ENCODE measurements at places on chromosomes 6 and 20.

GRCh38 chr6:166596776-166597507 lies 10.5 kb upstream of the RAMACL start:
- no peak for DNase-seq

- DNase-seq: no peak
These were observed 18.4 kb downstream of the TTK start for GRCh38 chr6:80022803-80023202.

DNA sequence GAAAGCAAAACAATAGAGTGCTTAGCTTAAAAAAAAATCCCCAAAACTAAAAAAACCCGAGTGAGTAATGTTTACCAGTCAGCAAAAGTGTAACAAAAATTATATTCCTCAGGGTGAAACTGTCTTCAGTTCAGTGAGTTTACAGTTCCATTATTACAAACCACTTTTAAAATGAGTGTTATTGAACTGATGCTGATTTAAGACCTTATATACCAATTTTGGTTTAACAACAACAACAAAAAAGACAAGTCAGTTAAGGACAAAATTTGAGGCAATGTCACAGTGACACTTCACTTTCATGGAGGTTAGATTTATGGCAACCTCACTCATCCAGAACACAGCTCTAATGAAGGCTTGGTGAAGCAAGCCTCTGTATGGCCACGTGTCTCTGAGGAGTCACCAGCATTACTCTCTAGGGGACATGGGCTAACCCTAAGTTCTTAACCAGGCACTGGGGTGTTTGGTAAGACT lies 630.8 kb downstream of the PHF3 start:
- no peak for DNase-seq

DNA sequence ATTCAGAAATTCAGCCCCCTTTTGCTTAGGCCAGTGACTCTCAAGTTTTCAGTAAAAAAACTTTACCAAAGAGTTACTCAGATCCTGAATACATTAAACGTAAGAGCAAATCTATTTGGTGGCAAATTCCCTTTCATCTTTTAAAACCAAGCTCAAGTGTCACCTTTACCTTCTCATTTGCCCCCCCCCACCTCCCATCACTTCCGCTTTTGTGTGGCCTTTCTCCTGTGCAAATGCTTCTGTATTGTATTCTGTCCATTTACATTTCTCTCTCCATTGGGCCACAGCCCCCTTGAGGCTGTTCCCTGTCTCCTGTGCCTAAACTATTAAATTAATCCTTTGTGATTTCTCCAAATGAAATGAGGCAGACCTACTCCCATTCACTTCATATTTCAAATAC lies 1.9 kb downstream of the NOL7 start:
- no peak for DNase-seq

DNA sequence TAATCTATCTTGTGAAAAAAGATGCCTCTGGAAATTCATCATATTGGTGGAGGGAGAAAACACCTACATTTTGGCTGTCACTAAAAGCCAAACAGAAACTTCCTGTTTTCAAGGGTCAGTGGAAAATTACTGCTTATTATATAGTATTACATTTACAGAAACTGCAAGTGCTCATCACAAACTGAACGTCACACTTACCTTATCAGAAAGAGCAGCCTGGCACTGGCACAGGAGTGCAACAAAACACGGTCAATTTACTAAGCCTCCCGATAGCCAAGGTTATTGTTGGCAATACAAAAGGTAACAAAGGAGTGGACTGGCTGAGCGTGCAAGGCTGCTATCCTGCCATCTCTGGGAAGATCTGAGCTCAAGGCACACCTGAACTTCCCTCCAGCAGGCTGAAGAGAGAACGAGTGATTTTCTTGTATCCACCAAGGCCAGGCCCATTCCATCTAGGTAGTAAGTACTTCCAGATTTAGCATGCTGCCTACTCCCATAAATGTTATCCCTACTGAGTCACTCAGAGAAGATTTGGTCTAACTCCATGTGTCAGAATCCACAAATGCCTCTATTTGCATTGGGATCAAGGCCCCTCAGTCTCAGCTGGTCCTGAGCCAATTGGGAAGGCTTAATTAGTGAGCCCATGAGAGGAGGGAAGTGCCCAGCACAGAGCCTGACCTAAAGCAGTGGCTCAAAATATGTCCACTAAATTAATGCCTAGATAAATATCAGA lies 399.8 kb downstream of the BTBD9 start:
- DNase-seq: no peak

DNA sequence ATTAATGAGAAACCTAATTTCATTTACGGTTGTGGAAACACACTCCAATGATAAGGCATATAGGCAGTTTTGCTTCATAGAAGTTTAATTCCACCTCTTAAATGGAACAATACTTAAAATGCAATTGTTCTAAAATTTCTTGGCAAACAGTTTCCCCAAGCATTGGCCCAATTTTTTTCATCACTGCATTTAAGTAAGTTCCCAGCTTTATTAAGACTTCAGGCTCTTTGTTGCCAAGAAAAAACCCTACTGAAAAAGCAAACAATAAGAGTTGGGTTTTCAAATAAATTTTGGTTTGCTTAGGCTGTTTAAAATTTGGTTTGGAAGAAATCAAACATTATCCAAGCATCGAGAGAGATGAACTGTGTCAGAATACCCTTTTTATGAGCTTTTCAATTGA lies 690.9 kb upstream of the NRSN1 start:
- DNase-seq: no peak

DNA sequence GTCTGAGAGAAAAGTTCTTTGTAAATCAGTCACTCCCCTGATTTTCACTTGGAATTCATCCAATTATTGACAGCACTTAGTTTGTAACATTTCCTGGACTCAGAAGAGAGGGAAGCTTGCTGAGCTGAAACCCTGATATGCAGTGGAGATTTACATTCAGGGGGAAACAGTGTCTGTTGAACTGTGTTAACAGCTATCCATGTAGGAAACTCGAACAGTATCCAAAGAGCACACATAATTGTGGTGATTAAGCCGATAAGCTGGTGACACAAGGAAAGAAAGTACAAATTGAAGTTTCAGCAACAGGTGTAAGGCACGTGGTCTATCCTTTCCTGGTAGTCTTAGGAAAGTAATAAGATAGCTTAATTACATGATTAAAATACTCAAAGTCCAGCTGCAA lies 78.1 kb upstream of the FLRT3 start:
- no peak for DNase-seq

GRCh38 chr6:6884193-6884627 lies 223.6 kb upstream of the RREB1 start:
- DNase-seq: no peak

GRCh38 chr6:25965058-25965457 lies 2.5 kb downstream of the TRIM38 start:
- no peak for DNase-seq

DNA sequence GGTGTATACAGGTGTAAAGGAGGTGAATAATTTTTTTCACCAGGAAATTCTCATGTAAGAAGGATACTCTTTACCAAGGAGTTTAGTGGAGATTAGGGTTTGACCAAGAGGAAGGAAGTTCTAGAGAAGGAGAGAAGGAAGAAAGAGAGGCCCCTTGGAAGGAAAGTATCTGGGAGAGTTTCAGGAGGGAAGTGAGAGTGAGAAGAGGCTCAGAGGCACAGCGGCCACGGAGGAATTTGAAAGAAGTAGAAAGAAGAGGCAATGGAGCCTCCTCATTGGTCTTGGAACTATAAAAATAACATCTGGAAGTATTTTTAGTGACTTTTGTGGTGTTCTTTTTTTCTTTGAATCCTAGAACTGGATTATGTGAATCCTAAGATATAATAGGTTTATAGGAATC lies 50.8 kb upstream of the MCUR1 start:
- DNase-seq: no peak

DNA sequence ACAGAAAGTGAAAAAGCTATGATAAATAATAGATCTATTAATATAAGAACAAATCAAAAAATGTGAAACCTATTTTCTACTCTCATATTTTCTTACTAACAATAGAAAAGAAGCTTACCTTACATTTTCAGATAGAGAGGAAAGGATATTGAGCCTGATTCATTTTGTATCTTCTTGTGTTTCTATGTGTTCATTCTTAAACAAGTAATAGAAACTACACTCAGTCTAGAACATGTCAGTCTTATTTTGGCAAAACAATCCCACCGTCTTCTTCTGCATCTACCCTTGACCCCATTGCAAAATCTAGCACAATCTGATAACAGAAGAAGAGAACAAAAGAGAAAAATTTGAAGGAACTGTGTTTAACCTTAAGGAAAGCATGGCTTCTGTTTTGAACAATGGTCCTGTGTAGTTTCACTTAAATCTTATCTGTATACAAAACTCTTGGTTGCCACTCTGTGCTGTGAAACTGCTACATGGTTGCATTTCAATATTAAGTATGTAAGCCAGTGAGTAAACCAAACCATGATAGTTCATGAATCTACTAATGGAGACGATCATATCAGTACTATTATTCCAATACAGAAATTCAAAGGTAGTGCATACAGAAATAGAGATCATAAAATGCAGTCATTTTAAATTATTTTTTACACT lies 69.5 kb upstream of the LGSN start:
- DNase-seq: no peak

DNA sequence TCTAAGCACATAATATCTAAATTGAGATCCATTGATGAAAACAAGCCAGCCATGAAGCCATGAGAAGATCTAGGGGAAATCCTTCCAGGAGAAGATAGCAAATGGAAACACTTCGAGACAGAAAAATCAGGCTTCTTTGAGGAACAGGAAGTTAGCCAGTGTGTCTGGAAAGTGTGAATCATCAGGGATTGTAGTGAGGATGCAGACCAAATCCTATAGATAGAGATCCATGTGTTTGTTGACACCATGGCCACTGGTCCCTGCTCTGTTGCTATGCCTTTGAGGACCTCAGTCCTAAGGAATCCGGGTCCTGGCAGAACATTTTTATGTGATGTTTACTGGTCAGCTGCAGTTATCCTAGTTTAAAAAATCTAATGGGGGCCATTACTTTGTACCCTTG lies 6.6 kb upstream of the ELOVL2 start:
- no peak for DNase-seq

- DNase-seq: no peak
These were observed 131.8 kb downstream of the UNC5CL start for GRCh38 chr6:40907198-40907701.

DNA sequence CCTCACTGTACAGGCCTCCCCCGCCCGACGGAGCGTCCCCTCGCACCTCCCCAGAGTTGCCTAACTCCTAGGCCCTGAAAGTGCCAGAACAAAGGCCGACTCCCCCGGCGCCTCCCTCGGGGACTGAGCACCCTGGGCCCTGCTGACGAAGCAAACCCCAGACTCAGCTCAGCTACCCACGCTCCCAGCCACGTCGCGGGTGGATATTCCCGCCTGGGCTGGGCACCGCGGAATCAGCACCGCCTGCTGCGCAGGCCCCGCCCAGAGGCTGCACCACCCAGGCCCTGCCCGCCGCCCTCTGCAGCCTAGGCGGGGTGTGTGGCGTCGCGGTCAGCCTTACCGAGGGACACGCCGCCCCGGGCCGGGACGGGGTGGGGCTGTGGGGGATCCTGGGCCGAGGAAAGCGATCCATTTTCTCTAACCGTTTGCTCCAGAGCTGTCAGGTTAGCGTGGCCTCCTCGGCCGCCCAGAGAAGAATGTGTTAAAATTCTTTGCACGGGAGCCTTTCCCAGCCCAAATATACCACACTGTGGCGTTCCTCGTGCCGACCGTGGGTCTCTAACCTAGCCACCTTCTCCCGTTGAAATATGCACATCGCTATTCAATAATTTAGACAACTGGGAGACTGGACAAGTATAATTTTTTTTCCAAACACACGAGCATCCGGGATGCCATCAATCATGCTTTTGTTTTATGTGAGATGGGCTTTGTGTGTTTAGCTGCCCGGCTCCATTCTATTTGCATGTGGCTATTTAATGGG lies 31.4 kb downstream of the TFAP2A start:
- DNase-seq: no peak

DNA sequence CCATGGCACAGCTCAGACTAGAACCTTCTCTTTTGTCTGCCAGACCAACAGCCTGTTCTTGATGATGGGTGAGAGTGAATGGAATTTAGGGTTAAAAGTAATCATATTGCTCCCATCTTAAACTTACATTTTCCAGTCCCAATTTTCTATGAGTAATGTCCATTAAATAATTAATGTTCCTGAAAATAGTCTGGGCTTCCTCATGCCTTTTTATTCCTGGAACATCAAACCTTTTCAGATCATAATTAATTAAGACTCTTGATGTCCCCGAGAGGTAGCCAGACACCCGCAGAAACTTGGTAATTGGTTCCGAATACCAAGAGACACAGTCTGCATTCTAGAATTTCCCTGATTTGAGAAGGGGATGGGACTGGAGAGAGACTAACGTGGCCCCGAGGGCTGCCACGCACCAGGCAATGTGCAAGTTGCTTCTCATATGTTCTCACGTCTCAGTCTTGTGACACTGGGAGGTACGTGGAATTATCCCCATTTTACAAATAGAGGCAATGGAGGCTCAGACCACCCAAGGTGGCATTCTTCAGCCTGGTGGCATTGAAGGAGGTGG lies 78.6 kb upstream of the TOX2 start:
- DNase-seq: peak; percentile 62

DNA sequence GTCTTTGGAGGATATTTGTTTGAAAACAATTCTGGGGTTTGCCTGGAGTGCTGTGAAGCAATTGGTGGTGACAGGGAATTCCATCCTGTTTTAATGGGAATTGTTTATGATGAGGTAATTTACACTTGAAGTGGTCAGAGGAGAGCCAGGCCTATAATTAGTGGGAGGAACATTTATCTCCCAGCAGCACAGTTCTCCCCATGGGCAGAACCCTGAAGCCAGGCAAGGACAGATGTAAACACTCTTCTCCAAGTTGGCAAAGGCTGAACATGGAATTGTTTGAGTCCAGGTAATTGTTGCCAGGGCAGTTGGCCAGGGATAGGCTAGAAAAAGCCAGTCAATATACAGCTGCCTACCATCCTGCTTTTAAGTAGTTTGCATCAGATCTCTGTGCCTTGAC lies 789.7 kb downstream of the FRK start:
- DNase-seq: no peak

GRCh38 chr20:1245578-1245977 lies 19.7 kb downstream of the RAD21L1 start:
- DNase-seq: no peak

GRCh38 chr6:75609639-75610590 lies 8.2 kb downstream of the SENP6 start:
- DNase-seq: no peak

DNA sequence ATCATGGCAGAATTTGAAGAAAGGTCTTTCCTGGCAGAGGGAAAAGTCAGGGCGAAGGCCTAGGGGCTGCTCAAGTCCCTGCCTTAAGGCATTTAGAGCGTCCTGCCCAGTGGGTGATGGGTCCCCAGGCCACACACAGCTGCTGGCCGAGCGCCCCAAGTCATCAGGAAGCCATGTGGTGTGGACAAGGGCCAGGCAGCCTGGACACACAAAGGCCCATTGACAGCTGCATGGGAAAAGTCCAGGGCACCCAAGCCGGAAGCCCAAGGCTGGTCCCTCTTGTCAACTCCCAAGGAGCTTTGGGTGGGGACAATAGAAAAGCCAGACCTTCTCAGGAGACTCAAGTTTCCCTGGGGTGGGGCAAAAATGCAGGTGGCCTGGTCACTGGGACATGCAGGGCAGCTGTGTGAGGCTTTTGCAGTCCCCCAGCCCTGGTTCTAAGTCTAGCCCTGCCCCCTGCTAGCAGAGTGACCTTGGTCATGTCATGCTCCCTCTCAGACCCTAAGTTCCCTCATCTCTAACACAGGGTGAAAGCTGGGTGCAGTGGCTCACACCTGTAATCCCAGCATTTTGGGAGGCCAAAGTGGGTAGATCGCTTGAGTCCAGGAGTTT lies 44.3 kb upstream of the PTGIS start:
- DNase-seq: no peak

Measured in mesenteric fat pad (tissue), 1 donor.